ENCODE measurements at places on chromosomes 13 and 19.

GRCh38 chr13:66914155-66914554 is 316.0 kb downstream of the PCDH9 start:
- no peak overlapping the region for H3K4me3 ChIP-seq
- peak; percentile 26 for DNase-seq
- H3K4me1 ChIP-seq, result no peaks in the 10 kb centered on the region
- no peaks in the 10 kb centered on the region for H3K27me3 ChIP-seq

GRCh38 chr13:32323912-32324311 is 8.6 kb downstream of the BRCA2 start:
- no peaks in the 10 kb centered on the region for H3K4me1 ChIP-seq
- no peak overlapping the region for H3K27ac ChIP-seq
- no peaks in the 10 kb centered on the region for H3K36me3 ChIP-seq

- no peak overlapping the region for H3K27ac ChIP-seq
- no peak for DNase-seq
- H3K36me3 ChIP-seq, result no peaks in the 10 kb centered on the region
- H3K4me3 ChIP-seq, result no peak overlapping the region
- H3K27me3 ChIP-seq, result no peaks in the 10 kb centered on the region
These were observed 453.0 kb downstream of the SLITRK5 start for GRCh38 chr13:88124142-88124541.

- H3K4me1 ChIP-seq, result peaks cover 20% of the 10 kb centered on the region
- H3K36me3 ChIP-seq, result no peaks in the 10 kb centered on the region
- H3K27me3 ChIP-seq, result peaks cover under 1% of the 10 kb centered on the region
- DNase-seq, result no peak
- no peak overlapping the region for H3K27ac ChIP-seq
These were observed 5.2 kb upstream of the FBXO17 start for GRCh38 chr19:38980583-38981374.

DNA sequence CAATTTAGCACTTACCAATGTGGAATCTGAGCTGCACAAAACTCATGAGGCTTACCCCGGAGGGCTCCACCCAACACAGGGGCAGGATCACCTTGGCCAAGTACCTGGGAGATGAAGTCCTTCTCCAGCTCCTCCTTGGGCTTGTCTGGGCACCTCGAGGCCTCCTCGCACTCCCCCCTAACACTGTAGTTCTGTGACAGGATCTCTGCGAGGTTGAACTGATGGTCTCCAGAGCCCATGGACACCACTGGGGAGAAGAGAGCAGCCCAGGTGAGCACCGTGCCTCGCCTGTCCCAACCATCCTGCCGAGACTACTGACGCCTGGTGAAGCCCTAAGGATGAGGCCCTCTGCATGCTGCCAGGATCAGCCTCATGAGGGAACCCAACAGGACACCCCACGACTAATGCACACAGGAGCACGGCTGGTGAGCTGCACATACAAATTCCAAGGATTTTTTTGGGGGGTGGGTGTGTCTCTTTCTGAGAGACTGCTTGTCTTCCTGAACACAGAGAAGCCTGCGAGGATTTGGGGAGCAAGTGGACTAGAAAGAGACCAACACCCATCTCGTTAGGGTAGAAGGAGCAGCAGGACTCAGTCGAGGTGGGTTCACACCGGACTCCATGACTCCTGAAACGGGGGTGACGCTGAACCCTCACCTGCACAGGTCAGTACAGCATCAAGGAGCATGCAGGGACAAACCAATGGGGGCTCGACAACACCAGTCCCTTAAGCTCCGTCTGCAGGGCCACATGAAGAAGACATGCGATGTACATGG is 10.1 kb downstream of the MIER2 start:
- no peaks in the 10 kb centered on the region for H3K27me3 ChIP-seq
- peaks cover 36% of the 10 kb centered on the region for H3K36me3 ChIP-seq
- no peak for DNase-seq
- H3K4me3 ChIP-seq, result no peak overlapping the region
- H3K27ac ChIP-seq, result no peak overlapping the region

DNA sequence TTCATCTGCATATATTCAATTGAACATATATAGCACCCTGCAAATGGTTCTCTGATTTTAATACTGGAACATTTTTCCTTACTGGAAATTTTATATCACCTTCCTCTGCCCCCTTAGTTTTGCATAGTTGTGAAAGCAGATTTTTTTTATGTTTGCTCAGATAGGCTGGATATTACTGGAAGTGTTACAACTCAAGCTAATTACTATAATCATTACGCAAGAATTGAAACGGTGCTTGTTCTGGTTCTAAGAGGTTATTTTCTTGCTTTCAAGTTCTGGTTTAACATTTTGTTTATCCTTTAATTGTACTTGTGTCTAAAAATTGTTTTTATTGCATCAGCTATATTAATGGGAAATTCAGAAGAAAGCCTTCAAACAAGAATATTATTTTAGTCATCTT is 95.6 kb upstream of the MYO16 start:
- no peaks in the 10 kb centered on the region for H3K36me3 ChIP-seq
- H3K4me3 ChIP-seq, result no peak overlapping the region
- H3K27ac ChIP-seq, result no peak overlapping the region
- no peaks in the 10 kb centered on the region for H3K27me3 ChIP-seq
- no peak for DNase-seq

DNA sequence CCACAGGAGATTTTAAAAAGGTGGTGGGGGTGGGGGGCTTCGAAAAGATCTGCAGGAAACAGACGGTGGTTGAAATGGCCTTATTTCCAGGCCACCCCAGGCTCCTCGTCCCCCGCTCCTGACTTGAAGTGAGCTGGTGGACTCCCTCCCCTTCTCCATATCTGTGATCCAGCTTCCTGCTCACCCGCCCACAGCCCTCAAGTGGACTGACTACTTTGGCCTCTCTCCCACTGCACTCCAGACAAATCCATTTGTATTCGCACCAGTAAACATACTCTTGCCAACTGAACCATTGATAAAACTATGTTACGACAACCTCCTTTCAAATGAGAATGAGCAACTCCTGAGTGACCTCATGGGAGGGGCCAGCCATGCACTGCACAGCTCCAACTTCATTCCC is 259.5 kb downstream of the COL4A1 start:
- peak; percentile 81 for DNase-seq
- H3K4me3 ChIP-seq, result no peak overlapping the region
- H3K4me1 ChIP-seq, result peaks cover 5% of the 10 kb centered on the region
- H3K27me3 ChIP-seq, result no peaks in the 10 kb centered on the region
- H3K36me3 ChIP-seq, result no peaks in the 10 kb centered on the region
- no peak overlapping the region for H3K27ac ChIP-seq

DNA sequence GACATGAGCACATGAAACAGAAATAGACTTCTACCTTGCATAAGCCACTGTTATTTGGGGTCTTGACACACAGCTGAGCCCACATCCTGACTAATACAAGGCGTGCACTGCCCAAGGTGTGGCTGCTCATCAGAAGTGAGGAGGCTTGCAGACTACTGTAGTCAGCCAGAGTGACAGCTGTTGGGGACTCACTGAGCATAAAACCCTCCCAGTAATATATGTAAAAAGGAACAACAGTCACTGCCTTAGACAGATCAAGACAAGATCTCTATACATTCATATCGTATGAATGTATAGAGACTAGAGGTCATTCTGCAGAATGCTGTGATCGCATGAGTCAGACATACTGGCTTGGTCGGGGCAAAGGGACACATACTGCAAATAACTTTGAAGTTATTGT is 4.1 kb upstream of the C1QTNF9B start:
- H3K4me1 ChIP-seq, result peaks cover 9% of the 10 kb centered on the region
- peaks cover 30% of the 10 kb centered on the region for H3K27me3 ChIP-seq
- no peaks in the 10 kb centered on the region for H3K36me3 ChIP-seq
- H3K27ac ChIP-seq, result no peak overlapping the region
- no peak for DNase-seq

- no peak overlapping the region for H3K4me3 ChIP-seq
- no peaks in the 10 kb centered on the region for H3K4me1 ChIP-seq
- peaks cover 11% of the 10 kb centered on the region for H3K27me3 ChIP-seq
- no peak for DNase-seq
- H3K36me3 ChIP-seq, result no peaks in the 10 kb centered on the region
These were observed 330.5 kb downstream of the FGF9 start for GRCh38 chr13:22001336-22001735.

DNA sequence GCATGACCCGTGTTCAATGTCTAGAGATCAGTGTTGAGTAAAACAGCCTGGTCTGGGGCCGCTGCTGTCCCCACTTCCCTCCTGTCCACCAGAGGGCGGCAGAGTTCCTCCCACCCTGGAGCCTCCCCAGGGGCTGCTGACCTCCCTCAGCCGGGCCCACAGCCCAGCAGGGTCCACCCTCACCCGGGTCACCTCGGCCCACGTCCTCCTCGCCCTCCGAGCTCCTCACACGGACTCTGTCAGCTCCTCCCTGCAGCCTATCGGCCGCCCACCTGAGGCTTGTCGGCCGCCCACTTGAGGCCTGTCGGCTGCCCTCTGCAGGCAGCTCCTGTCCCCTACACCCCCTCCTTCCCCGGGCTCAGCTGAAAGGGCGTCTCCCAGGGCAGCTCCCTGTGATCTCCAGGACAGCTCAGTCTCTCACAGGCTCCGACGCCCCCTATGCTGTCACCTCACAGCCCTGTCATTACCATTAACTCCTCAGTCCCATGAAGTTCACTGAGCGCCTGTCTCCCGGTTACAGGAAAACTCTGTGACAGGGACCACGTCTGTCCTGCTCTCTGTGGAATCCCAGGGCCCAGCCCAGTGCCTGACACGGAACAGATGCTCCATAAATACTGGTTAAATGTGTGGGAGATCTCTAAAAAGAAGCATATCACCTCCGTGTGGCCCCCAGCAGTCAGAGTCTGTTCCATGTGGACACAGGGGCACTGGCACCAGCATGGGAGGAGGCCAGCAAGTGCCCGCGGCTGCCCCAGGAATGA is 1.5 kb upstream of the CEACAM5 start:
- H3K27ac ChIP-seq, result no peak overlapping the region
- no peaks in the 10 kb centered on the region for H3K36me3 ChIP-seq
- no peaks in the 10 kb centered on the region for H3K4me1 ChIP-seq
- no peak for DNase-seq
- no peak overlapping the region for H3K4me3 ChIP-seq

DNA sequence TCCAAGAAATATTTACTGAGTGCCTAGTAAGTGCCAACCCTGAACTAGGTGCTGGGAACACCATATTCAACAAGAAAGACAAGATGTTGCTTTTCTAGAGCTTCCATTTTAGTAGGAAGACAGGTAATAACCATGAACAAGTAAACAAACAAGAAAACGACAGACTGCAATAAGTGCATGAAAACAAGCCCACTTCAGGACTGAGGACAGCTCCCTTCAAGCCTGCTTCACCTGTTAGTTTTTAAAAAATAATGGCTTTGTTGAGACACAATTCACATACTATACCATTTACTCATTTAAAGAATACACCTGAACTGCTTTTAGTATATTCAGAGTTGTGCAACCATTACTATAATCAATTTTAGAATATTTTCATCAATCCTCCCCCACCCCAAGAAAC is 30.4 kb downstream of the CYP4F22 start:
- no peaks in the 10 kb centered on the region for H3K27me3 ChIP-seq
- H3K4me1 ChIP-seq, result no peaks in the 10 kb centered on the region
- no peak overlapping the region for H3K27ac ChIP-seq
- H3K36me3 ChIP-seq, result no peaks in the 10 kb centered on the region

- no peaks in the 10 kb centered on the region for H3K36me3 ChIP-seq
- peak; percentile 64 for DNase-seq
These were observed 100.9 kb downstream of the NDFIP2 start for GRCh38 chr13:79581870-79582315.

DNA sequence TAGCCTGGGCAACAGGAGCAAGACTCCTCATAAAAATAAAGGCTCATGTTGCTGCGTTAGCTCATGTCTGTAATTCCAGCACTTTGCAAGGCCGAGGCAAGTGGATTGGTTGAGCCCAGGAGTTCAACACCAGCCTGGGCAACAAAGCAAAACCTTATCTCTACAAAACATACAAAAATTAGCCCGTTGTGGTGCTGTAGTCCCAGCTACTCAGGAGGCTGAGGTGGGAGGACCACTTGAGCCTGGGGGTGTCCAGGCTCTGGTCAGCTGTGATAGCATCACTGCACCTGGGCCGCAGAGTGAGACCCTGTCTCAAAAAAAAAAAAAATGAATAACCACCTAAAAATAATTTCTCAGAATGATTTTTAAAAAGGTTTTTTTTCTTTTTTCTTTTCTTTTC is 3.9 kb upstream of the NUDT19 start:
- H3K4me1 ChIP-seq, result peaks cover 10% of the 10 kb centered on the region
- H3K4me3 ChIP-seq, result no peak overlapping the region
- no peak overlapping the region for H3K27ac ChIP-seq
